Activated CD8-positive, alpha-beta T cell treated with anti-CD3 and anti-CD28 coated beads for 36 hours (primary cell): ENCODE measurements at places on chromosomes 1 and 21.

DNA sequence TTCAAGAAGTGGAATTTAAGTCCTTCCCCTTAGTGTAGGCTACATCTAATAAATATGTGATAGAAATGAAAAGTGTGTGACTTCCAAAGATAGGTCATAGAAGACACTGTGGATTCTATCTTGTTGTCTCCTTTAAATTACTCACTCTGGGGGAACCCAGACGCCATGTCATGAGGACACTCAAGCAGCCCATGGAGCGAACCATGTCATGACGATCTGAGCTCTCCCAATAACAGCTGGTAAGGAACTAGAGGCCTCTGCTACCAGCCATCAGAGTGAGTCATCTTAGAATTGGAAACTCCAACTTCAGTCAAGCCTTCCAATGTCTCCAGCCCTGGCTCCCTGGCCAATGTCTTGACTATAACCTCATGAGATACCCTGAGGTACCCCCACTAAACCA lies 6.3 kb downstream of the COA7 start:
- peaks cover 13% of the 10 kb centered on the region for H3K4me1 ChIP-seq
- DNase-seq: no peak
- peaks cover 56% of the 10 kb centered on the region for H3K36me3 ChIP-seq
- no peak overlapping the region for H3K4me3 ChIP-seq
- H3K27ac ChIP-seq: peak overlapping the region; percentile 55

- no peaks in the 10 kb centered on the region for H3K27me3 ChIP-seq
- no peaks in the 10 kb centered on the region for H3K36me3 ChIP-seq
- no peak overlapping the region for H3K4me3 ChIP-seq
- H3K4me1 ChIP-seq: peaks cover 18% of the 10 kb centered on the region
Observed at GRCh38 chr1:228867951-228868730, 132.9 kb downstream of the RHOU start.

- no peaks in the 10 kb centered on the region for H3K36me3 ChIP-seq
- no peak for DNase-seq
Observed at GRCh38 chr1:171160211-171160610, 24.9 kb upstream of the FMO2 start.

GRCh38 chr1:71170925-71171324 lies 90.1 kb upstream of the ZRANB2 start:
- H3K36me3 ChIP-seq: no peaks in the 10 kb centered on the region
- no peak overlapping the region for H3K4me3 ChIP-seq
- no peaks in the 10 kb centered on the region for H3K4me1 ChIP-seq
- H3K27me3 ChIP-seq: no peaks in the 10 kb centered on the region
- DNase-seq: no peak

GRCh38 chr1:220077887-220078286 lies 11.7 kb downstream of the BPNT1 start:
- no peak for DNase-seq
- no peak overlapping the region for H3K27ac ChIP-seq
- H3K27me3 ChIP-seq: no peaks in the 10 kb centered on the region
- H3K4me1 ChIP-seq: peaks cover 3% of the 10 kb centered on the region
- no peak overlapping the region for H3K4me3 ChIP-seq

GRCh38 chr1:106995970-106996369 lies 60.5 kb upstream of the PRMT6 start:
- no peaks in the 10 kb centered on the region for H3K4me1 ChIP-seq
- no peak overlapping the region for H3K4me3 ChIP-seq
- H3K27ac ChIP-seq: no peak overlapping the region
- H3K36me3 ChIP-seq: no peaks in the 10 kb centered on the region
- DNase-seq: peak; percentile 1
- H3K27me3 ChIP-seq: peaks cover 4% of the 10 kb centered on the region

- no peaks in the 10 kb centered on the region for H3K4me1 ChIP-seq
- no peak within 1 kb of the TSS for H3K4me3 ChIP-seq
- H3K27ac ChIP-seq: no peak within 1 kb of the TSS
- no peak for DNase-seq
- H3K36me3 ChIP-seq: no peaks in the 10 kb centered on the region
Observed at GRCh38 chr1:247948558-247948957, at the start of gene OR2L8. TSS of gene OR2L8 (plus strand) at chr1:247948858. CDS start at chr1:247948858, 0 bp downstream.

DNA sequence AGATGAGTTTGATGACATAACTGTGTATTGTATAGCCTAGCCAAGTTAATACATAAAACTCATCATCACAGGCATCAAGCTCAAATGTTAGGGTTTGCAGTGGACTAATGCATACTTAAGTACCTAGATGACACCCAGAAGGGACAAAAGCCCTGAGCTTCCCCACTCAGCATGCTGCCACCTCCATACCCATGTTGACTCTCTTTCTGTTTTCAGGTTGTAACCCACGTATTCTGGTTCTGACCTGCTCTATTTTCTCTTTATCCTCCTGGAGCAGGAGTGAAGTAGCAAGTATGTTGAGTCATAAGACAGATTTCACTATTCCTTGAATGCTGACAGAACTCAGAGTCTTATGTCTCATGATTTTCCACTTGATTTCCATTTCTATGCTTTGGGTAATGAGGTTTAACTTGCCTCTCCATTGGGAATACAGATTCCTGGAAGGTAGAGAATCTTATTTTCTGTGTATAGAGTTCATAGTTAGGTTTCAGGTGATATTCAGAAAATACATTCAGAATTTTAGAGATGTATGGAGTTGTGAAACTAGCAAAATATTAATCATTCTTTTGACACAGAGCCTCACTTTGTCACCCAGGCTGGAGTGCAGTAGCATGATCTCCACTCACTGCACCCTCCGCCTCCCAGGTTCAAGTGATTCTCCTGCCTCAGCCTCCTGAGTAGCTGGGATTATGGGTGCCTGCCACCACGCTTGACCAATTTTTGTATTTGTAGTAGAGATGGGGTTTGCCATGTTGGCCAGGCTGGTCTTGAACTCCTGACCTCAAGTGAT lies 122.5 kb upstream of the KCNJ15 start:
- no peak for DNase-seq
- H3K4me1 ChIP-seq: no peaks in the 10 kb centered on the region
- no peak overlapping the region for H3K27ac ChIP-seq
- H3K27me3 ChIP-seq: peaks cover 17% of the 10 kb centered on the region
- no peaks in the 10 kb centered on the region for H3K36me3 ChIP-seq

DNA sequence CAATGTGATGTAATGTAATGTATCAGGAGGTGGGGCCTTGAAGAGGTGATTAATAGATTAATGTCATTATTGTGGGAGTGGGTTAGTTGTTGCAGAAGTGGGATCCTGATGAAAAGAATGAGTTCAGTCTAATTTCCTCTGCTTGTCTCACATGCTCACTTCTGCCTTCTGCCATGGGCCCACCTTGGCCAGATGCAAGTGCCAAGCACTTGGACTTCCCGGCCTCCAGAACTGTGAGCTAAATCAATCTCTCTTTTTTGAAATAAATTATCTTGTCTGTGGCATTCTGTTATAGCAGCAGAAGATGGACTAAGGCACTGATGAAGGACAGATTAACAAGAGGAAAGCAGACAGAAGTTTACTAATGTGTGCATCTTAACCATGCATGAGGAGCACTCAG lies 123.9 kb downstream of the ETS2 start:
- no peaks in the 10 kb centered on the region for H3K36me3 ChIP-seq
- peaks cover 7% of the 10 kb centered on the region for H3K27me3 ChIP-seq
- H3K27ac ChIP-seq: no peak overlapping the region
- no peaks in the 10 kb centered on the region for H3K4me1 ChIP-seq
- DNase-seq: no peak

DNA sequence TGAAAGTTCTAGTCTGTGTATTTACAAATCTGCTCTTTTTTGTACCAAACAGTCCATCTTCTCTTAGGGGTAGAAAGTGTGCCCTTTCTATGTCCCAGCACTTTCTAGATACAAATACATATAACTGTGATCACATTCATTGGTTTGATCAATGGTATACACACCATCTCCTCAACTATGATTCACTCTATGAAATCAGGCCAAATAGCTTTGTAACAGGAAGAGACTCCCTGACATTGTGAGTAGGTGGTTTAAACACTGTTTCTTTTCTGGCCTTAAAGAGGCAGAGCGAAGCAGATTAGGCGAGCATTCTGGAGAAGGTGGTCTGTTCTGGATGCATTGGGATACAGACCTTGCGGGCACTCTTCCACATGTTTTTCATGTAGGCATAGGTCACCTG lies 39.3 kb upstream of the EXOSC10 start:
- H3K36me3 ChIP-seq: peaks cover 23% of the 10 kb centered on the region
- peaks cover 13% of the 10 kb centered on the region for H3K4me1 ChIP-seq
- H3K27me3 ChIP-seq: no peaks in the 10 kb centered on the region
- DNase-seq: no peak
- peak overlapping the region; percentile 23 for H3K27ac ChIP-seq
- H3K4me3 ChIP-seq: no peak overlapping the region

DNA sequence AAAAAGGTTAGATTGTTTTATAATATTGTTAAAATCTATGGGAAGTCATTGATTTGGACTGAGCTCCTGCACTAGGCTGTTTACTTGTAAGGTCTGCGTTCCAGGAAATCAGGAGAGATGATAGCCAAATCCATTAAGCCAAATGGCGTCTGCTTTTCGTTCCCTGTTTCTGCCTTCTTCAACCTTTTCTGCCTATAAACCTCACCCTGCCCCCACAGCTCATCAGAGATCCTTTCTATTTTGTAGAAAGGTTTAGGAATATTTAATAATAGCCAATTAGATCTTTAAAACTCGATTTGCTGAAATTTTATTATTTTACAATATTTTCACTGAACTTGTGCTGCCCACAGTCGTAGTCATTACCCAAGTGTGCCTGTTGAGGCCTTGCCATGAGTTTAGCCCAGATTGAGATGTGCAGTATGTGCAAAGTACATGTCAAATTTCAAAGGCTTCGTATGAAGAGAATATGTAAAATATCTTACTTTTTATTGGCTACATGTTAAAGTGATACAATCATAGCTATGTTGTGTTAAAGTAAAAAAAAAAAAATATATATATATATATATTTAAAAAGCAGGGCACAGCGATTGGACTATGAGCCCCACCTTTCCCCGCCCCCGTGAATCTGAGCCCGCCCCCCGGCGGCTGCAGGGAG lies 444 bp upstream of the IARS2 start:
- H3K4me3 ChIP-seq: no peak overlapping the region
- H3K4me1 ChIP-seq: peaks cover 28% of the 10 kb centered on the region
- DNase-seq: peak; percentile 19
- no peaks in the 10 kb centered on the region for H3K27me3 ChIP-seq

GRCh38 chr1:38728585-38728908 lies 131.0 kb downstream of the RRAGC start:
- H3K36me3 ChIP-seq: no peaks in the 10 kb centered on the region
- no peak overlapping the region for H3K4me3 ChIP-seq
- H3K27ac ChIP-seq: no peak overlapping the region
- H3K27me3 ChIP-seq: peaks cover 68% of the 10 kb centered on the region
- no peak for DNase-seq
- H3K4me1 ChIP-seq: no peaks in the 10 kb centered on the region

DNA sequence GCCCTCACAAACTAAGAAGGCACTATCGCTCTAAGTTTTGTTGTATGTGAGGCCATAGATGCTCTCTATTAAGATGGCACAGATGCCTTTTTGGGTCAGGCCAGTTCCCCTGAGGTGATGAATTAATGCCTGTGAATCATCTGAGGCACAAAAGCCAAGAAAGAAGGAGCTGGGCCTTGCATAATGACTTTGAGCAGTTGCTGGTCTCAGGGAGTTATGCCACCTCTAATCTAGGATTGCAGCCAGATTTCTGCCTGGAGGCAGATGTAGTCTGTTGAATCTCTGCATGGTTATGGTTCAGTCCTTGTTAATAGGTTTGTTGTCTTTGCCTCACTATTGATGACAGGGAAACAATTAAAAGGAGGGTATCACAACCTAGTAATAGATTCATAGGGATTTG lies 168.1 kb upstream of the CHRM3 start:
- DNase-seq: no peak
- H3K36me3 ChIP-seq: no peaks in the 10 kb centered on the region
- H3K4me3 ChIP-seq: no peak overlapping the region
- no peaks in the 10 kb centered on the region for H3K4me1 ChIP-seq

GRCh38 chr21:26461500-26461899 lies 111.6 kb downstream of the CYYR1 start:
- no peaks in the 10 kb centered on the region for H3K27me3 ChIP-seq
- no peaks in the 10 kb centered on the region for H3K4me1 ChIP-seq
- H3K27ac ChIP-seq: no peak overlapping the region
- no peak overlapping the region for H3K4me3 ChIP-seq
- no peak for DNase-seq

DNA sequence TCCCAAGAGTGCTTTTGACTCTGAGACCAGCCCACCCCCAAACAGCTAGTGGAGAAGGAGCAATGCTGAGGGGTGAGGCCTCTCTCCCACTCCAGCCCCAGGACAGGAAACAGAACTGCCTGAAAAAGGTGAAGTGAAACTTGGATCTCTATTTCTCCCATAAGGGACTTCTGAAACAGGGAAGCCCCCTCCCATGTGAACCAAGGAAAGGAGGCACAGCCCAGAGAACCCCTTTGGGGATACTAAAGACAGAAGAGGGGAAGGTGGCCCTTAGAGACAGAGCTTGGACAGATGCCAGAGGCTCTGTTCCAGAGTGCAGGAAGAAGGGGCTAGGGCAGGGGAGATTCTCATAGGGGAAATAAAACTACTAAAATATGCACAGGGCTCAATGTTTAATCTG lies 2.9 kb downstream of the TNFAIP8L2 start:
- H3K27me3 ChIP-seq: no peaks in the 10 kb centered on the region
- H3K4me3 ChIP-seq: peak overlapping the region; percentile 97
- no peak for DNase-seq
- H3K27ac ChIP-seq: peak overlapping the region; percentile 98
- peaks cover 60% of the 10 kb centered on the region for H3K4me1 ChIP-seq

- H3K27me3 ChIP-seq: peaks cover 19% of the 10 kb centered on the region
- H3K4me3 ChIP-seq: no peak overlapping the region
- DNase-seq: no peak
Observed at GRCh38 chr1:116092752-116093489, 18.3 kb upstream of the MAB21L3 start.

- no peak overlapping the region for H3K27ac ChIP-seq
- DNase-seq: peak; percentile 47
Observed at GRCh38 chr1:15386164-15386749, 23.4 kb upstream of the EFHD2 start.

- peaks cover 37% of the 10 kb centered on the region for H3K27me3 ChIP-seq
- DNase-seq: no peak
- peaks cover 2% of the 10 kb centered on the region for H3K36me3 ChIP-seq
- H3K27ac ChIP-seq: no peak overlapping the region
- no peaks in the 10 kb centered on the region for H3K4me1 ChIP-seq
Observed at GRCh38 chr1:206125346-206125745, 8.2 kb upstream of the AVPR1B start.

- H3K4me3 ChIP-seq: no peak overlapping the region
- peaks cover 11% of the 10 kb centered on the region for H3K4me1 ChIP-seq
- DNase-seq: no peak
- no peak overlapping the region for H3K27ac ChIP-seq
- peaks cover 51% of the 10 kb centered on the region for H3K27me3 ChIP-seq
Observed at GRCh38 chr1:67838180-67838910, 5.1 kb upstream of the GNG12 start.
